RPMI7951 (cell line): ENCODE measurements at places on chromosomes 13 and 19. TPM values are rescaled to one million over a fixed set of nuclear protein-coding genes. Genes with fewer than 3 reads are reported as not detected.

DNA sequence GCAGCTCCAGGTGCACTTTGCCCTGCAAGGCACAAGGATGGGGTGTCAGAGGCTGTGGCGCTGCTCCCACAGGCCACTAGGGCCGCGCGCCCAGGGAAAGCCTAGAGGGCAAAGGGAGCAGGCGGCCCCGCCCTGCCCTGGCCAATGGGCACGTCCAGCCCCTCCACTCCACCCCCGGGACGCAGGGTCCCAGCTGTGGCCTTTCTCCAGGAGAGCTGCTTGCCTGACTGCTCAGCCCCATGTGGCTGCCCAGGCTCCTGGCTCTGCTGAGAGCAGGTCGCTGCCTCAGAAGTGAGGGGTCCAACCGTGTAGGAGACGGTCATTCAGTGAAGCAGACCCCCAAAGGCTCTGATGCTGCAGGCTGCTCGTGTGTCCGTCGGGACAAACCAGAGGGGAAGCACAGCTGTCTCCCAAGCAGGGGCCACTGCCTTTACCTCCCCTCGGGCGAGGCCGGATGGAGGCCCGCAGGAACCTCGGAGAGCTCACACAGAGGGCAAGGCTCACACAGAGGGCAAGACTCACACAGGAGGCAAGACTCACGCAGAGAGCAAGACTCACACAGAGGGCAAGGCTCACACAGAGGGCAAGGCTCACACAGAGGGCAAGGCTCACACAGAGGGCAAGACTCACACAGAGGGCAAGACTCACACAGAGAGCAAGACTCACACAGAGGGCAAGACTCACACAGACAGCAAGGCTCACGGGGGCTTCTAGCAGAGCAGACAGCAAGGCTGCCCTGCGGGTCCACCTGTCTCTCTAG lies 56.2 kb upstream of the C13orf46 start:
- DNase-seq, result no peak

DNA sequence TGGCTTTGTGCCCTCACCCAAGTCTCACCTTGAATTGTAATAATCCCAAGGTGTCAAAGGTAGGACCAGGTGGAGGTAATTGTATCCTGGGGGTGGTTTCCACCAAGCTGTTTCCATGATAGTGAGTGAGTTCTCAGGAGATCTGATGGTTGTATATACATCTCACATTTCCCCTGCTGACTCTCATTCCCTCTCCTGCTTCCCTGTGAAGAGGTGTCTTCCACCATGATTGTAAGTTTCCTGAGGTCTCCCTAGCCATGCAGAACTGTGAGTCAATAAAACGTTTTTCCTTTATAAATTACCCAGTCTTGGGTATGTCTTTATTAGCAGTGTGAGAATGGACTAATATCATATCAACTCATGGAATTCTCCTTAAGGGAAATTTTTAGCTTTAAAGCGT lies 302.6 kb downstream of the LIG4 start:
- no peak for DNase-seq

DNA sequence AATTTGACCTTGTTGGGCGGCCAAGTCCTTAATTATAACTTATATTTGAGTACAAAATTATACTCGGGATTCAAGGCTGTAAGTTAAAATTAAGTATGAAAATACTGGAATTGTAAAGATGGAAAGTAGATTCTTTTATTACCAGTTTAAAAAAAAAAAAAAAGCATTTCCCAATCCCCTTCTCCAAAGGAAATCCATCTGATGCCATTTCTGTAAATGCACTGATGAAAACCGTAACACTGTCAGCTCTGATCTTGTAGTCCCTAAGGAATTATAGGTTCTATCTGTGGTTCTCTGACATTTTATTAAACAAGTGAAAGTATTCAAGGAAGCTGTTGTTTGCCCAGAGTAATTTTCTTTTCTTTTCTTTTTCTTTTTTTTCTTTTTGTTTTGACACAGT lies 41.6 kb upstream of the HNRNPA1L2 start:
- no peak for DNase-seq

DNA sequence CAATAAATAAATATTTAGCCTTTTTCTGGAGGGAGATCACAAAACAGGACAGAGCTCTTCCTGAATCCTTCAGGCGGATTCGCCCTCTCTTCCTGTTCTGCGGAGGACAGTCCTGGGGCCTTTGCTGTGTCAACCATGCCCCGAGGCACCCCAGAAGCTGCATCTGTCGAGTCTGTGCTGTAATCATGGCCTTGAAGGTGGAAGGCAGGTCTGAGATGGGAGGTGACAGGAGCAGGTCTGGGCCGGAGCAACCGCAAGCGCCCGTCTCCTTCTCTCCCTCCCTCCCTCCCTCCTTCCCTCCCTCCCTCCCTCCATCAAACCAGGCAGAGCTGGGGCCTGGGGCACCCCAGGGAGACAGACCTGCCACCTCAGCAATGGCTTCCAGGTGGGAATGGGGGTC lies 4.6 kb upstream of the FXYD3 start:
- no peak for DNase-seq

Gene ZNF433
- 3.5 and 6.7 TPM in 2 replicates for total RNA-seq

Gene JAK3
- total RNA-seq, result 0.59 and 1.3 TPM in 2 replicates

- DNase-seq, result peak; percentile 97
Measured at GRCh38 chr19:45424191-45425058, 708 bp upstream of the ERCC1 start.

GRCh38 chr13:74871369-74872070 lies 610.4 kb downstream of the TBC1D4 start:
- DNase-seq, result no peak

GRCh38 chr13:31413516-31413915 lies 213.7 kb downstream of the B3GLCT start:
- no peak for DNase-seq

Gene COX7A1
- 6.1 and 7.0 TPM in 2 replicates for total RNA-seq

- DNase-seq, result peak; percentile 17
Measured at GRCh38 chr19:2949939-2950285, 5.1 kb upstream of the ZNF77 start.

- DNase-seq, result no peak
Measured at GRCh38 chr13:35876601-35877000, 254.6 kb downstream of the DCLK1 start.

DNA sequence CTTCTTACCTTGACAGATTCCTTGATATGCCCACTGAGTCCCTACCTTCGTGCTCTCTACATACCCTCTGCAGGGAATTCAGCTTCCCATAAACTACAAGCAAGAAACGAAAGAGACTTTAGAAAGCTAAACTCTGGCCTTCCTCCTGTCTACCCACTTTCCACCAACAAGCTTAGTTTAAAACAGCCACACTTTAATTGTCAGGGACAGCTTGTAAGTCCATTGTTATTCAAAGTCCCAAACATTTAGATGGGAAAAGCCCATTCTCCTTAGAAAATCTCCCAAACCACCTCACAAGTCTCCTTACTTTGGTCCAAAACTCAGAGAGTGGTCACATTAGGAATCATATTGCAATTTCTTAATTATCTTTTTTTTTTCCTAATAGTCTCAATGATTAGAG lies 2695.8 kb downstream of the PCDH9 start:
- no peak for DNase-seq

GRCh38 chr19:49387936-49388372 lies at the start of gene KASH5:
TSS of gene KASH5 (plus strand) at chr19:49388249. CDS start at chr19:49390884, 2,635 bp downstream.
- DNase-seq, result peak; percentile 86

DNA sequence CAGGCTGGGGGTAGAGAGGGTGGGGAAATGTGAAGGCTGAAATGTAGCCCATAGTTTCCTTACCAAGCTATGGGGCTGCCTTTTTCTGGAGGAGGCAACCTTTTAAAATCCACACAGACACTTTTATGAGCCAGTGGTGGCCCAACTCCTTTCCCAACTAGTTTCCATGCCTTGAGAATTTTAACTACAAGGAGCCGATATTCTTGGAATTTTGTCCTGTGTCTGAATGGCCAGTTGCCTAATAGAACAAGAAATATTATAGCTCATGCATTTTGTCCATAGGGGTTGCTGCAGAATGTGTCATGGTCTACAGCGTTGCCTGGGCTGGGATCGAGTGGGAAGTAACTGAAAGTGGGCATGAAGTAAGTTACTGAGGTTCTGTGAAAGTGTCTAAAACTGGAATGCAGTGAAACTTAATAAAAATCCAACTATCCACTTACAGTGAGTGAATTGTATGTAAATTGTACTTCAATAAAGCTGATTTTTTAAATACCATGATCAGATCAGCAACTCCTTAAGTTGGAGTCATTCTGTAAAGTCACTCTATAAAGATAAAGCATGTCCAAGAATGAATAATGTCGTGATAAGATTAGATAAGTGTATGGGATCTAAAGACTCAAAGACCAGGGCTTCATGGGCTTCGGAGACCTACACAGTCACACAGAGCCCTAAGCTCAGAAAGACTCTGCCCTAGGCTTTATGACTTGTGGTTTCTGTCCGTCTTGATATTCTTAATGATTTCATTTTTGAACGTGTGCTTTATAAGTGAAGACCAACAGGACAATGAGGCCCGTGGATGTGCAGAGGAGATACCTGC lies 122.6 kb upstream of the FNDC3A start:
- DNase-seq, result peak; percentile 9

- peak; percentile 23 for DNase-seq
Measured at GRCh38 chr13:44120849-44121755, 241.4 kb downstream of the LACC1 start.

DNA sequence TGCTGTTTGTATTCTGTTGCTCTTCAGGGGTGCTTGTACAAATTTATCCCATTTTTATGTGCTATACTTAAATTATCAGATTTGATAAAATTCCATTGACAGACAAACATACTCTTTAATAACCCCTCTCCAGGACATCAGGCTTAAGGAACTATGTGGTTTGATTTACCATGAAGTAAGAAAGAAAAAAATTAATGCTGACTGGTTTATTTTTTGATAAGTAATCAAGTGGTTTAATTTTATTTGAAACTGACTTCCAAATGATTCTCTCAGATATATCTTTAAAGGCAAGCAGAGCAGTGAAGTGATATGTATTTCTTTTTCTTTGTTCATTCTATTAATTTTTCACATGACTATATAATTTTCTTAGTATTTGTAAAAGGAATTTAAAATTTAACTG lies 1168.1 kb downstream of the OLFM4 start:
- no peak for DNase-seq

- peak; percentile 98 for DNase-seq
Measured at GRCh38 chr19:2540646-2541454, 64.9 kb downstream of the GADD45B start.

DNA sequence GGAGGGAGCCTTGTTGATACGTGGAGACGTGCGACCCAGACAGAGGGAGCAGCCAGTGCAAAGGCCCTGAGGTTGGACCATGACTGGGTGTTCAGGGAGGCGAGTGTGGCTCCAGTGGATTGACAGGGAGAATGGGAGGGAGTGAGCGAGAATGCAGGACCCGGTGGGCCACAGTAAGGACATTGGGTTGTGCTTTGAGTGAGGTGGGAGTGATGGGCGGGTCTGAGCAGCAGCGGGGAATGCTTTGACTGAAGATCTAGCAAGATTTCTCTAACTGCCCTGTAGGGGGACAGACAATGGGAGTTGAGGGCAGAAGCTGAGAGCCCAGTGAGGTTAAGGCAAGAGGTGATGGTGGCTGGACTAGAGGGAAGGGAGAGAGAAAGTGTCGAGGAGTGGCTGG lies 7.7 kb upstream of the NANOS2 start:
- peak; percentile 24 for DNase-seq

DNA sequence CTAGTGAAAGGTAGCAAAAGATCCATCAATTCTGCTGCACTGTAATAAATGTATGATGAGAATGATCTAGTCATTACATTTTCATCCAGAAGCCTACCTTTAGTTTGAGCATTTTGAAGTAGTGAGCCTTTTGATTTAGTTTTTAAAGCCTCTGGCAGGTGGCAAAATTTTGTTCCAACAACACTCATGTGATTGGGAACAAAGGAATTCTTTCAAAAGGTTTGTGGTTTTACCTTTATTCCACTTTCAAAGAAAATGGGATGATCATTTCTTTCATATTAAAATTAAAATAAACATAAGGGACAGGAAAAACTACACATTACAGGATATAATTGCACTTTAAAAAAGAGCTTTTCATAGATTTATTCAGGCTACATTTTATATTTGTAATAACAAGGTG lies 260.2 kb downstream of the DACH1 start:
- DNase-seq, result no peak
